Stimulated activated CD4-positive, alpha-beta T cell treated with anti-CD3 and anti-CD28 coated beads, Interleukin-1b, Interleukin-23, amount 100 ng/mL, for 1 hour (primary cell): ENCODE measurements at places on chromosomes 6 and 20.

GRCh38 chr20:46509523-46509922 lies 3.8 kb downstream of the ZNF334 start:
- no peak for DNase-seq

DNA sequence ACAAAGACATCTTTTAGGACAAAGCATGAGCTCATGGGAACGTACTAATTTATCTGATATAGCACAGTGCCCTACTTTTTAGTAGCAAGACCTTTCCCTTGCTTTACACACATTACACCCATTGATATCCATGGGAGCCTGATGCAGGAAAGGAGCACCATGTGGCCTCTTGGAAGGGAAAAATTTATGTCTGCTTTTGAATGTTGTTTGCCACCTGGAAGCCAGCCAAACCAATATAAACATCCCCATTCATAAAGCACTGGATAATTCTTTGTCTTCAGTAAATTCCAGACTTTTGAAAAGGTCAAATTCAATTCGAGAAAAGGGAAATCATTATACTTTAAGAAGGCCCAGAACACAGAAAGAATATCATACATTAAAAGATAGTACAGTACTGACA lies 152.3 kb upstream of the BEND6 start:
- no peak for DNase-seq

GRCh38 chr6:112203577-112204349 lies 50.6 kb downstream of the LAMA4 start:
- DNase-seq: no peak

GRCh38 chr20:62666736-62667529 lies 24.6 kb downstream of the SLCO4A1 start:
- no peak for DNase-seq

- no peak for DNase-seq
These were observed 8.8 kb downstream of the DLGAP4 start for GRCh38 chr20:36314734-36315544.

GRCh38 chr20:3340443-3340842 lies 67.0 kb downstream of the DNAAF9 start:
- DNase-seq: no peak

DNA sequence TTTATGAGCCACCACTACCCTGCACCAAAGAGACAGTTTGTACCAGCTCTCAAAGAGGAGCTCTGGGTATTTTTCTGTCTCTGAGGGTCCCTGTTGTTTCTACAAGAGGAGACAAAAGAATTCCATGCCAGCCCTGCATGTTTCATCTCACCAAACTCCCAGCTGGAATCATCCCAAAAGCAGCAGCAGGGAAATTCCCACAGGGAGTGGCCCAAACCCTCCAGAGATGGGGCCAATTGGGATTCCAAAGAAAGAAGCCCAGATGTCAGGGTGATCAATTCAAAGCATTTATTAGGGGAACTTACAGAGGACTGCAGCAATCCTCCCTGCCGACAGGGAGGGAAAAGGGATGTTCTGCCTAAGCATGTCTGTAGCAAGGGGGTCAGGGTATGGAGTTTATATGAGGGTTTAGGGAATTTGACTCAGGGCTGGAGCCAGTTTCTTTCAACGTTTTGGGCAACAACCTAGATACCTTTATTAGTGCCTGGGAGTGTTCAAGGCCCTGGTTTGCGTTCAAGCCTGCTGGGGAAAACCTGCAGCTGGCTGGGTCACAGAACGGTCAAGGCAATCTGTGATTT lies 47.2 kb downstream of the MUC22 start:
- no peak for DNase-seq

- DNase-seq: no peak
These were observed 414.2 kb upstream of the SPTLC3 start for GRCh38 chr20:12594410-12595088.

DNA sequence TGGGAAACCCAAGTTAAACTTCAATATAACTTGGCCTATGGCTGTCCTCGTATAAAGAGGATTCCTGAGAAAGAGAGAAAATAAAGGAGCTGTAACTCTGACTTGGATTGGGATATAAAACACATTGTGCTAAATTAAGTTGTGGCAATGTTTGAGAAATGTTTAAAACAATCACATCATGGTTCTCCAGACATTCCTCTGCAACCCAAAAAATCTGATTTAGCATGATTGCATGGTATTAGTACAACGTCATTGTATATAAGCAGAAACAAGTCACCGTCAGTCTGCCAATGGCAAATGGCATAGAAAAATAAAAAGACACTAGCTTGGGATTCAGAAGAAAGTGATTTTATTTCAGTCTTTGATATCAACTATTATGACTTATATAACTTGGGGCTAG lies 140.2 kb upstream of the FAM83B start:
- no peak for DNase-seq

- DNase-seq: no peak
These were observed 5.0 kb downstream of the FOXP4 start for GRCh38 chr6:41551086-41551700.

GRCh38 chr6:131412960-131413830 lies 159.8 kb upstream of the ARG1 start:
- DNase-seq: no peak

GRCh38 chr20:41249411-41250281 lies 67.9 kb downstream of the ZHX3 start:
- no peak for DNase-seq

- DNase-seq: no peak
These were observed 123.3 kb downstream of the NFATC2 start for GRCh38 chr20:51419231-51419630.

- no peak for DNase-seq
These were observed 715.1 kb downstream of the PTPRT start for GRCh38 chr20:42474646-42475045.

DNA sequence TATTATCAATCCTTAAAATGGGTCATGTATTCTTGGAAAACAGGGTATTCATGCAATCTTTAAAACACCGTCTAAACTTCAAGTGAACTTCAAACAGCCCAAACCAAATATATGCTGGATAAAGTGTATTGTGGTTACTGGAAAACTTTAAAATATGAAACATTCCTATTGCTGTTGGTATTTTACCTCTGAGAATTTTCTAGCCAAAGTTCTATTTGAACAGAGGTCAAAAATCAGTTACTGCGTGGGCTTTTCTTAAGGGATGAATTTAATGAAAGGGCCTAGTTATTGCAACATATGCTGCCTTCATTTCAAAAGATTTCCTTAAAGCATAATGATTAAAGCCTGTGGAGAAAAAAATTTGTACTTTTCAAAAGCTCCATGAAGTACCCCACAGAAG lies 436.0 kb downstream of the PLCB1 start:
- no peak for DNase-seq

DNA sequence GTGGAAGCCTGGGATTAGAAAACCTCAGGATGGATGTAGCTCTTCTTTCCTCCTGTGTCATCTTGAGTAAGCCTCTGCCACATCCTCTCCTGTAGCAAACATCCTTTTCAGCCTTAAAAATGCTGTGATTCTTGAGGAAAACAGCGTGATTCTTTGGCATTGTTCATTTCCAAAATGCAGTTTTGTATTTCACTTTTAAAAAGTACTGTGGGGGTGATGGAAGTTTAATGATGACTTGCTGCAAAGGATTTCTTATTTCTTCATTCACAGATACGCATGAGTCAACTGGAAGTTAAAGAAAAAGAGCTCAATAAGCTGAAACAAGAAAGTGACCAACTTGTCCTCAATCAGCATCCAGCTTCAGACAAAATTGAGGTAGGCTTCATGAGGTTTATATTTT lies 23.9 kb upstream of the SNRNP48 start:
- no peak for DNase-seq

DNA sequence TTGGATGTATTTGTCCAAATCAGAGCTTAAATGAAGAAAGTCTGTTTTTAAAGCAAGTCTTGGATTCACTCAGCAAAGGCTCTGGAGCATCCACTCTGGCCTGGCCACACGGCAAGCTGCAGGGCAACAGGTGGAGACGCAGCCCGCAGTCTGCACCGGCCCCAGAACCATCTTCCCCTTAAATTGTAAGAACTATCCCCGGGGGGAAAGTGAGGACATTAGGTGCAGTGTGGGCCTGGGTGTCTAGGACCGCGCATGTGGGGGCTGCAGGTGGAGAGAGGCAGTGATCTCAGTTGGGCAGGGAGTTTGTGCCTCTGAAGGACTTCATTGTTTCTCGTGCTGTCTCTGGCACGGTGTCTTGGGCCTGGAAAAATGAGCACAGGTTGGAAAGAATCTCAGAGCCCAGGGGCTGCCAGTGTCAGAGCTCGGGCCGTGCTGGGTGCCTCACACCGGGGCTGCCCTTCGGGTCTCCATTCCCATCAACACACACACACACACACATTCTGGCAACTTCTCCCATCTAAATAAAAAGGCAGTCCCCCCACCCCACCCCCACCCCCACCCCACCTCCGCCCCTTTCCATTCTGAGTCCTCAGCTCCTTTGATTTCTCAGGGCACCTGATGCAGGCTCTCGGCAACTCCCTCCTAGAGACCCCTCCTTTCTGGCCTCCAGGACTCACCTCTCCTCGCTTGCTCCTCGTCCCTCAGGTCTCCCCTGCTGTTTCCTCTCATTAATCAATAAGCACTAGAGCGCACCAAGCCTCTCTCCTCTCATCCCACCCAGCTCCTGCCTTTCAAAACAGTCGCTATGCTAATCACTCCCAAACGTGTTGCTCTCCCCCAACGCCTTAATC lies 48.4 kb downstream of the FOXF2 start:
- no peak for DNase-seq

DNA sequence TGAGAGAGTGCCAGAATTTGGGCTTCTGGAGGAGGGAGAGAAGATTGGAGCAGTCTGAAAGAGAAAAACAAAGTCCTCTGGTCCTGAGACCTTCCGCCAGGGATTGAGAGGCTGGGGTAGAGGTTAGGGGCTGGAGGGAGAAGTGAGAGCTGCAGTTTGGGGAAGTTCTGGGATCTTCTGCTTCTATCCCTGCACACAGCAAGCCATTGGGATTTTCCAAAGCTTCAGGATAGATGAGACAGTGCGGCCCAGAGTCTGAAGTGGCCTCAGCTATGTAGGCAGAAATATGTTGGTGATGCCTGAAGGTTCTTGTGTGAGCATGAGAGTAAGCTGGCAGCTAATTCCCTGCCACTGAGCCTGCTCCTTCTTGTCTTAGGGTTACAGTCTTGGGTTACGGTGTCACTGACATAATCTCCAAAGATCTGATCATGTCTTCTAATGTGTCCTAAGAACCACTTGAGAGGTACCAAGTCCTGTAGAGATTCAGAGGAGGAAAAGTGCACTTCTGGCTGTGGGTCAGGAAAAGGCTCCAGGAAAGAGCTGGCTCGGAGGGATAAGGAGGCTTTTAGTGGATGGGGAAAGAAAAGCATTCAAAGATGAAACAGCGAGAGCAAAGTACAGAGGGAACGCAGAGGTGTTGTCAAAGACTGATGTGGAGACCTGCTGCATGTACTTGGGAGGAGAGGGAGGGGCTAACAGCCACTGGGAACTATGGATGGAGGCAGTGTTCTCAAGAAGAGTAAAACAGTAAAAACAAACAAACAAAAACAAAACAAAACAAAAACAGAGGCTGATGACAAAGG lies 131.1 kb upstream of the MYLIP start:
- no peak for DNase-seq
